Right ventricle myocardium inferior (tissue), 1 donor: ENCODE measurements at places on chromosomes 16 and 17.

DNA sequence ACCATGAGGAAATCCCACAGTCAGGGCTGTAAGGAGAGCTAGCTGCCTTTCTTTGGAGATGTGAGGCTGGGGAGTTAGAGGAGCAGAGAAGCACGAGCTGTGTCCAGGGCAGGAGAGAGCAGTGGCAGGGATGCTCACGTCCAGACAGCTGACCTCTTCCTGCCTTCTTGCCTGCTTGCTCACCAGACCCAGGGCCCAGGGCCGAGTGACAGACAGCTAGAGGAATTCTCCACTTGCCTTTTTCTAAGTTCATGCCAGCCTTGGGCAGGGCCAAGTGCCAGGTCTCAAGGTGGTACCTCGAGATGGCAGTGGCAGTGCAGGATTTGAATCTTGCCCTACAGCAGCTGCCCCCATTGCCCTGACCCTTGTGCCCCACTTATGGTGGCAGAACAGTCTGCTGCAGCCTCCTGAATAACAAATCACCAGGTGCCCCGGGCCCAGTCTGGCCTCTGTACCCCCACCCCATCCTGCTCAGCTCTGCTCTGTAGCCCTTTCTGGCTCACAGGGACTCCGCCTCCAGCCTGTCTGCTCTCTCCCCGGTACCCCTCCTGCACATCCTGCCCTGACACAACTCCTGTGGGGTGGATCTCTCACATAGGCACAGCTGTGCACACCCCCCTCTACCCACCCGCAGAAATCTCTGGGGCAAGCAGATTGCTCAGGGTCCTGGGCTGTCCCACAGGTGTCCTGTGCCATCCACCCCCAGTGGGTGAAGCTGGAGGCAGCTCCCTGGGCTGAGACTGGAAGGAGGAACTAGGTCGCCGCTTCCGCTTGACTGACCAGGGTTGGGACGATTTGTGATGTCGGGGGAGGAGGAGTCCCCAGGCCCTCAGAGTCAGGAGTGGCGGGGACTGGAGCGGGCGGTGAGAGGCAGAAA lies 25.9 kb downstream of the GRIN2C start:
- no peak for DNase-seq

- no peak for DNase-seq
These were observed 245 bp downstream of the TMEM256 start for GRCh38 chr17:7403727-7403976.

DNA sequence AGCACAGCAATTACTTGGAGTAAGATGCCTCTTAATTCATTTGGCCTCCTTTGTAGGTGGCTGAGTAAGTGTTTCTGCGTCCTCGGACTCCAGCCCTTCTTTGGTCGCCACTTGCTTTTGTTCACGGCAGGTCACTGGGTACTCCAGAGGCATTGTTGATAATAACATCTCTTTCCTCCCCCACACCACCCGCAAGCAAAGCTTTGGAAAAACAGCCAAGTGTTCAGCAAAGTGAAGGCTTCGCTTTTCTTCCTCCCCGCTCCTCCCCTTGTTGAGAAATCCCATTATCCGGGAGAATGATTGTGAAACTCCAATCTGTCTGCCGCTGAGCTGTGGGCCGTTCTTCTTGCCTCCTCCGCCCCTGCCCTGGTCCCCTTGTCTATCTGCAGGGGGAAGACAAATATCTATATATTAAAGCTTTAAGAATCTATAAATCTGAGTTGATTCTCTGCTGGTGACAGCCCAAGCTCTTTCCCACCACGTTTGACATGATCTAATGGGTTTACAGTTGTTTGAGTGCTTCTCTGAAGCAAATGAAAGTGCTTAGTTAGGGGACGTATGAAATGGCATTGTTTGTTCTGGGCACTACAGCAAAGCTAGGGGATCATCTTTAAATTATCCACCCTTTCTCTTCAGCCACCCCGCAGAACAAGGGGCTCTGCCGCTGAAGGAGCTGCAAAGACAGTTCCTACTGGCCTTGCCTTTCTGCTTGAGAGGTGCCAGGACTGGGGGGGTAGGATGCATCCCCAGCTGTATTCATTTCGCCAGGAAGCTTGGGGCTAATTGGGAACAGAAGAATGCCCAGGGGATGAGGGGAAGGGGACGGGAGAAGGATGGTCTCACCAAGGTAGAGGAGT lies 167.1 kb downstream of the CCDC182 start:
- peak; percentile 79 for DNase-seq

DNA sequence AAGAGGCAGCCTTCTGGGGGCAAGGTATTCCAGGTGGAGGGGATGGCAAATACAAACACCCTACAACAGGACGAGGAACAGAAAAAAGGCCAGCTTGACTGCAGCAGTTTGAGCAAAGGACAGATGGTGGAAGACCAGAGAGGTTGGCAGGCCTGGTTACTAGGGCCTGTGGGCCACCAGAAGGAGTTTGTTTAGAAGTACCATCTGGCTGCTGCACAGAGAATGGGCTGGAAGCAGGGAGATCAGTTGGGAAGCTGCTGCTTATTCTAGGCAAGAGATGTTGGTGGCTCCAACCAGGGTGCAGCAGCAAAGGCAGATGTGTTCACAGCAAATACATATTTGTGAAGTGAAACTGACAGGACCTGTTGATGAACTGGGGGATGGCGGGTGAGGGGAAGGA lies 2.9 kb upstream of the YPEL2 start:
- DNase-seq, result no peak

DNA sequence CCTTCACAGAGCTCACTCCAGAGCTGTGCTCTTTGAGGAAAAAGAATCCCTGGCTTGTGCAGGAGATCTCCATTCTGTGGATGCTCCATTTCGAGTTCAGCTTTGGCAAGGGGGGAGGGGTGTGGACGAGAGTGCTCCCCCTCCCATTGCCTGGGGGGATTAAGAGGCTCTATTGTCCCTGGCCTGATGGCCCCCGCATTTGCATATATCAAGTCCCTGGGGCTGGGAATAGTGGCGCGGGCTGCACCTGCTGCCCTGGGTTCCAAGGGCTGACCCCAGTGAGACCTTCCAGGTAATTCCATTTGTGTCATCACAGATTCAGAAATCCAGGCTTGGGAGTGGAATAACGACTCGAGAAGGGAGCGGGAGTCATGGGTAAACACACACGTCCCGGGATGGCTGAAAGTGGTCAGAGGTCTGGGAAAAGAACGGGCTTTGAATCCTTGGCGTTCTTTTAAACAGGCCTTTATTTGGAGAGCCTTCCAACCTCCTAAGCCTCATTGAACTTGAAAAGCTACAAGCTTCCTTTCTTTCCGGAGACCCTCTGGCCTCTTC lies 479.3 kb downstream of the HS3ST3B1 start:
- DNase-seq, result no peak

GRCh38 chr16:58024486-58025350 lies 836 bp upstream of the MMP15 start:
- DNase-seq, result peak; percentile 75

GRCh38 chr17:17228521-17229279 lies 8.3 kb downstream of the FLCN start:
- no peak for DNase-seq

GRCh38 chr16:64470916-64471315 lies 650.9 kb downstream of the CDH11 start:
- DNase-seq, result no peak

GRCh38 chr16:46882304-46882939 lies 1.7 kb upstream of the GPT2 start:
- no peak for DNase-seq

DNA sequence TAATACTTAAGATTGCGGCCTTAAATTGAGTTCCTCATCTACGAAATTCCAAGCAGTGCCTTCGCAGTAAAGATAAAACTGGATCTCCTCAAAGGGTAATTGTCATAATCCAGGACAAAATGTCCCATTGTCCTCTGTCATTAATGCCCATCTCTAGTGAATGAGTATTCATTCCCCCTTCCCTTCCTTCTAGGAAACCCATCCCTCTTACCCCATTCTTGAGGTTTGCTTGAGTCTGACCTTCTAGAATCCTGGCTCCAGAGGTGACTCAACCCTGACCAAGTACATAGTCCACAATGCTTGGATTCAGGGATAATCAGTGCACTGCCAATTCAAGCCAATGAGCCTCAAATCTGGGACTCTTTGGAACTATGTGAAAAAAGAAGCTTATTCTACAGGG lies 47.0 kb upstream of the MAF start:
- DNase-seq, result no peak

DNA sequence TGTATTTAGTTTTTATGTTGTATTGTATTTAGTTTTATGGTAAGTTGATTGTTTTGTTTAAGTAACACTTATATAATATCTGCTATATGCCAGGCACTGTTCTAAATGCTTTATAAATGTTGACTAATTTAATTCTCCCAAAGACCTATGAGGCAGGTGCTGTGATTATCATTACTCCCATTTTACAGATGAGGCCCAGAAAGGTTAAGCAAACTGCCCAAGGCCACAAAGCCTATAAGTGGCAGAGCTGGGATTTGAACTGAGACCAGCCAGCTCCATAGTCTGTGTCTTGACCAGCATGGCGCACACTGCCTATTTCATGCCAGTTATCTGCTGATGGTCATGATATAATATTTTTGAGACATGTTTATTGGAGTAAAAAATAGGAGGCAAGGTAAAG lies 24.0 kb downstream of the IL21R start:
- no peak for DNase-seq

- DNase-seq, result no peak
These were observed 4.2 kb downstream of the SNN start for GRCh38 chr16:11672206-11673090.
